ENCODE measurements at places on chromosomes 3 and 15.

DNA sequence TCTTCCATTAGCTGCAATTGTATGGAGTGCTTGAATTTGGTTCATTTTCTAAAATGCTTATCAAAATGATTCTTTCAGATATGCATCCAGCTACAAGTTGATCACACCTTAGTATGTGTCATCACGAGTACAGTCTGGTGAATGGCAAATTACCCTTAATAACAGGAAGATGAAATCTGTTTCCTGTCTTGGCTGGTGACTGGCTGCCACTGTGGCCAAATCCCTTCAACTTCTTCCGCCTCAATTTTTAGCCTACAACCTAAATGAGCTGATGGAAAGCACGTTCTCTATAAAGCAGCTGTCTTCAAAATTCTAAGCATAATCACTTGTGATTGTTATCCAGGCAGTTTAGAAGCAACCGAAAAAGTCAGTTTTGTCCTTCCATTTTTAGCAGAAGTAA lies 387.1 kb upstream of the NECTIN3 start:
- DNase-seq, result no peak

DNA sequence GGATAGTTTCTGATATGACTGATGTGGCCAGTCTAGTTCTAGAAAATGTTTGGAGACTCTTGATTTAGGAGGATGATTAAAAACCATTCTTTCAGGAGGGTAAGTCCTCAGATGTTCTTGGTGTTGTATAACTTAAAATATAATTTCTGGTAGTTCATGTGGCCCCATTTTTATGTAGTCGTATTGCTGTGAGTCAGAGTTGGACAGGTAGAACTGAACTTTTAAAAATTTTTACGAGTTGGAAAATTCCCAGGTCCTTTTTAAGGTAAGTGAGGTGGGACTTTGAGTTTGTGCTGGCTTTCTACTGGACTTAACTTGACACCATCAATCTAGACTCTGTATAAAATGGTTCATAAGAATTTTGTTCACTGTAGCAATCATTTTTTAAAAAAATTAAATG lies 92.3 kb downstream of the TCF12 start:
- no peak for DNase-seq

DNA sequence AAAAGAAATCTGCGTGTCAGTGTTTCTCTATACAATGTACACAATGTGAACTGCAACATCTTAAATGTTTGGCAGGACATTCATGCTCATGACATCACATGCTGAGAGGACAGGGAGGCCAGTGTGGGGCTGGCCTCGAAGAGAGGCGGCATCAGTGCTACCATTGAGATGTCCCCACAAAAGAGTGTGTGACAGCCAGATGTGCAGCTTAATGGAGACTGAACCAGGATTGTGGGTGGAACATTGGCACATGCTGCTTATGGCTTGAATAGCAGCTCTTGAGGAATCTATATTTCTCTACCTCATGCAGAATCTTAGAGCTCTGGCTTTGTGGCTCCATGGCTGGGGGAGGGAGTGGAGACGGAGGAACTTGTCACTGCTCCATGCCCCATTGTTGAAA lies 18.5 kb downstream of the CLDN11 start:
- no peak for DNase-seq

DNA sequence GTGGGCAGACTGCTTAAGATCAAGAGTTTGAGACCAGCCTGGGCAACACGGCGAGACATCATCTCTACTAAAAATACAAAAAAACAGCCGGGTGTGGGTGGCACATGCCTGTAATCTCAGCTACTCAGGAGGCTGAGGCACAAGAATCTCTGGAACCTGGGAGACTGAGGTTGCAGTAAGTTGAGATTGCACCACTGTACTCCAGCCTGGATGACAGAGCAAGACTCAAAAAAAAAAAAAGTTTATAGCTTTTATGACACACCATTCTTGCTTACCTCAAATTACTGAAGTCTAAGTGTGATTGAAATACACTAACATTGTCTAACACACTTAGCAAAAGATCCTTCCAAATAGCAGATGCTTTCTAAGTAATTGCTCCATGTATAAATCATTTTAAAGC lies 207.6 kb downstream of the STAG1 start:
- no peak for DNase-seq

DNA sequence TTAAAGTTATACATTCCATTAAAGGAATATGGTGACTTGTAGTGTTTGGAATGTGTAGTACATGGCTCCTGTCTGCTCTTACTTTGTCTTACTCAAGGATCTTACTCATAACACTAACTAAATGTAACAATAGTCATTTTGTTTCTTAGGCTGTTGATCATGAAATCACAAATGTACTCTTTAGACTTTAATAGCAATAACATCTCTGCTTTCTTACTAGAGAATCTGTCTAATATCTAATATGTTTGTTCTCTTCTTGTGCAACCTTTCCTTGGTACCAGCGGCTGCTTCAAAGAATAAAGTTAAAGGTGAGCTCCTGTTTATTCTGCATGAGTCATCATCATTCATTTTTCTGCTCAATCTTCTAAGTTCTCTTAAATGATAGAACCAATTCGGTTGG lies 767.5 kb downstream of the CADM2 start:
- DNase-seq, result no peak

DNA sequence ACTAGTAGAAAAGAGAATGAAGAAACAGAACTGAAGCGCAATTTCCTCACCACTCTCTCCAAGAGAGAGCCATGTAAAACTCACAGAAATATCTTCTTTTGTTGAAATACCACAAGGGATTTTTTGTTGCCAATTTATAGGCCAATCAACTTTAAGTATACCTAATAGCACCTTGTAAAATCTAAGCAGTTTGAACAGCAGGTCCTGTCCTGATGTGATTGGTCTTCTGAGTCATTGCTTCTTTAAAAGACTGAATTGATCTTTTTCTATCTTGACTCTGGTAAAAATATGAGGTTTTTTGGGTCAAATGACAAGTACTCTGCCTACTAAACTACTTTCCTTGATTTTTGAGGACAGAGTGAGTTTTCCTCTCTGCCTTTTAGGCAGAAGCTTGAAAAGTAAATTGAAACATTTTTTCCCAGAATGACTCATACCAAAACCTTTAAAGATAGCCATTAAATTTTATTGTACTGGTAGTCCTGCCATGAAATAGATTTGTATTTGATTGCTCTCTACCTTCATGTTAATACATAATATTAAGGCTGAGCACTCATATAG lies 343.9 kb upstream of the CBLB start:
- no peak for DNase-seq

DNA sequence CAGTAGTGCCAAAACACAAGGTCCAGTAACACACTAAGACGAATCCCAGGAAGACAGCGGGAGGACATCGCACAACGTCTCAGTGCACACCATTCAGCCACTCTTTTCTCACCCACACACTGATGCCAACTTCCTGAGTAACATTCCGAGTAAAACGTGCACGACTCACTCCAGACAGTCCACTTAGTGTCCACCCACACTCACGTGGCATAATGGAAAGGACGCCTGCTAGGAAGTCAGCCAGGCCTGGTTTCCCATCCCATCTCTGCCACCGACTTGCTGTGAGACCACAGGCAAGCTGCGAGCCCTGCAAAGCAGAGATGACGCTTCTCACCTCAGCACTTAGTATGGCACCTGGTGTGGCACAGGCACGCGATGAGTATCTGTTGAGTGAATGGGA lies 36.8 kb upstream of the VGLL4 start:
- no peak for DNase-seq

DNA sequence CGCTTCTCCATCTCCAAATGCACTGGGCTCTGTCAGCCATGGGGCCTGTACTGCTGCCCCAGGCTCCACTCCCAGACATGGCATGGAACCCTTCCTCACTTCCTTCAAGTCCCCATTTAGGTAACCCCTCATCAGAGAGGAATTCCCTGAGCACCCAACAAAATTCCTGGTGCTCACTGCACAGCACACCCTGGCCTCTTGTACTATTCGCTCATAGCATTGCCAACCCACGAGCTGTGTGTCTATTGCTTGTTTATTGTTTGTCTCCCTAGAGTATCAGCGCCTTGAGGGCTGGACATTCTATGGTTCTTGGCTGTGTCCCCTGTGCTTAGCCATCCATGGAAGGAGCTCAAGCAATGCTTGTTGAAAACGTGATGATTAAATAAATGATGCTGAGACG lies 46.1 kb upstream of the SLCO2A1 start:
- no peak for DNase-seq

DNA sequence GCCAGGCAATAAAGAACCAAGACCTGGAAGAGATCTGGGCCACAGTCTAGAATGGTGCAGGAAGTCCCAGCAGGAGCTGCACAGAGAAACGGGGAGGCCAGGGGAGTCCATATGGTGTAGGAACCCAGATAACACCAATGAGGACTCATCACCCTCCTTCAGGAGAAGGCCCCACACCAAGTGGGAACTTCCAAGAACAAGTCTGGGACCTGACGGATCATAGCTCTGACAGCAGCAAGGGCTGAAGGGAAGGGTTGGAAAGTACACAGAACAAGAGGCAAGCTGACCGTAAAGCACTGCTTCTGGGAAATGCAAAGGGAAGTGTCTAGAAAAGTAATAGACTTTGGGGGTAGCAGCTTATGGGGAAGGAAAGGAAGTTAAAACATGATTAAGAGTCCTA lies 34.5 kb downstream of the ANO10 start:
- DNase-seq, result no peak

- no peak for DNase-seq
Measured at GRCh38 chr3:184348057-184348382, 10.6 kb downstream of the FAM131A start.

DNA sequence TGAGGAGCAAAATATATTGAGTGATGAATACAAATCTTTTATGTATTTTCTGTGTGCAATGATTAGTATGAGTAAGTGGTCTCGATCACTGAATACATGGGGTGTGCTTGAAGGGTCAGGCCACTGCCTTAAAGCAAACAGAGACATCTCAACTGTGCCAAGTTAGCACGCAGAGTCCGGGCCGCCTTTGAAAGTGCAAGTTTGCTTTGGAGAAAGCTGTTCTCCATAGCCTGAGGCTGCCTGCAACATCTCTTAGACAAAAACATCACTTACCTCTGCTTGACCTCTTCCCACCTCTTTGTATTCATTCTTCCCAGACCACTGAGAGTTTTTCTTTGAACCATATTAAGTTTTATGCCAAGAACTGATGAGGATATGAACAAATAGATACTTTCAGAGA lies 267.0 kb downstream of the ZBTB20 start:
- no peak for DNase-seq

DNA sequence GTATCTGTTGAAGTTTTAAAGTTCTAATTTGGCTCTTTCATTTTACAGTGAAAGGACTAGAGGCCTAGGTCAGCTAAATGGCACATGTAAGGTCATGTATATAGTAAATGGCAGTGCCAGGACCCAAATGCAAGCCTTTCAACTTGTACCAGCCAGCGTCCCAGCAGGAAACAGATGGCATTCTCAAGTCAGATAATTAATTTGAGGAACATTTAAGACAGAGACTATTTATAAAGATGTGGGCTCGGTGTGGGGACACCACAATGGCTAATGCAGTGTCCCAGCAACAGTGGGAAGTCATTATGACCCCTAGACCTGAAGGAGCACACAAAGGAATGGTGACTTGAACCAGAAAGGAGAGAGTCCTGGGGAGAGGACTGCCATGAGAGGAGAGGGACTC lies 6.1 kb downstream of the MINDY4B start:
- DNase-seq, result no peak

DNA sequence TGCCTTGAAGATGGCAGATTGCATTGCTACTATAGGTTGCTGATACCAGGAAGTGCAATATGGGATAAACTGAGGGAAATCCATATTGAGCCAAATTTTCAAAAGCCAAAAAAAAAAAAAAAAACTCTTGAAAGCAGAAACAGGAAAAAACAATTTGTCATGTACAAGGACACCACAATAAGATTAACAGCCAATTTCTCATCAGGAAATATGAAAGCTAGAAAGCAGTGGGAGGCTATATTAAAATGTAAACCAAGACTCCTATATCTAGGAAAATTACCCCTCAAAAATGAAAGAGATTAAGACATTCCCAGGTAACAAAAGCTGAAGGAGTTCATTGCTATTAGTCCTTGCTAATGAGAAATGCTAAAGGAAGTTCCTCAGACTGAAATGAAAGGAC lies 462.8 kb upstream of the DPH6 start:
- DNase-seq, result no peak

- no peak for DNase-seq
Measured at GRCh38 chr3:154794391-154794790, 285.7 kb upstream of the MME start.

GRCh38 chr3:46030626-46031025 lies 3.3 kb upstream of the XCR1 start:
- no peak for DNase-seq

GRCh38 chr15:63726491-63726890 lies 107.3 kb downstream of the HERC1 start:
- no peak for DNase-seq

DNA sequence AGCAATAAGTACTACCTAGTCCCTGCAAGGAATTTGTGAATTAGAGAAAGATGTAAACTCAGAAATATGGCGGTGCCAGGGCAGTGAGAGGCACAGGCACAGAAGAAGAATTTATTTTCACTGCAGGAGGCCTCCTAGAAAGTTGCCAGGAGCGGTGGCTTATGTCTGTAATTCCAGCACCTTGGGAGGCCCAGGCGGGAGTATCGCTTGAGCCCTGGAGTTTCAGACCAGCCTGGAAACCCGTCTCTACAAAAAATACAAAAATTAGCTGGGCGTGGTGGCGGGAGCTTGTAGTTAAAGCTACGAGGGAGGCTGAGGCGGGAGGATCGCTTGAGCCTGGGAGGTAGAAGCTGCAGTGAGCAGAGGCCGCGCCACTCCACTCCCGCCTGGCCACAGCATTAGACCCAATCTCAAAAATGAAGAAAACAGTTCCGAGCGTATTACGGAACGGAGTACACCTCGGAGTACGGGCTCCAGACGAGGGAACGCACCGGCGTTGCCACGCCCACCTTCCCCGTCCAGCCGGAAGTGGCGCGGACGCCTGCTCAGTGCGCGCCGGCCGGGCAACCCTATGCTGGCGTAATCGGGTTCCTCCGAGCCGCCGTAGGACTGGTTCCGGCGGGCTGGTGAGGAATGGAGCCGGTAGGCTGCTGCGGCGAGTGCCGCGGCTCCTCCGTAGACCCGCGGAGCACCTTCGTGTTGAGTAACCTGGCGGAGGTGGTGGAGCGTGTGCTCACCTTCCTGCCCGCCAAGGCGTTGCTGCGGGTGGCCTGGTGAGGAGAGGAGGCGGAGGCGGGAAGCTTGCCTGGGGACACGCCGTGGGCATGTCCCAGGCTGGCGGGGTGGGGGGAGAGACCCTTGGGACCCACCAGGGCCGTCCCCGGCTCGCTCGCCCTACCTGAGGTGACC lies at the start of gene FBXO22:
Gene FBXO22, plus strand, starts transcription at position 548 of the 909 bp plus-strand sequence. Its CDS starts 86 bp downstream, at position 634.
- DNase-seq, result peak; percentile 79

GRCh38 chr3:97636465-97636864 lies 128.1 kb upstream of the ARL6 start:
- no peak for DNase-seq

- DNase-seq, result no peak
Measured at GRCh38 chr3:195698647-195699387, 22.0 kb upstream of the MUC20 start.

DNA sequence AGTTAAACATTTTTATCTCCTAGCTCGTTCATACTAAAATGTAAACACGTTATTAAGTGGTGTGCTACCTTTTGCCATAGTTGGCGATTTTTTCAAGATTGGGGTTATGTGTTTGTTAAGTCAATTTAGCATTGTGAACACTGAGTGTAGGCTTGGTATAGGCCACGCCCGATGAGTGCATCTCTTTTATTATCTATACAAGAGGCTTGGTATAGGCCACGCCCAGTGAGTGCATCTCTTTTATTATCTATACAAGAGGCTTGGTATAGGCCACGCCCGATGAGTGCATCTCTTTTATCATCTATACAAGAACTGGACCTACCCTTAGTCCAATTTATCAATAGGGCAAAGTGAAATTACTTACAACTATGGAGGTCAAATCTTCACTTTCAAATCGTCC lies 70.4 kb downstream of the NIPA2 start:
- no peak for DNase-seq
